ENCODE measurements at places on chromosomes 7 and 10.

GRCh38 chr7:139576179-139576973 is 52.9 kb downstream of the CLEC2L start:
- DNase-seq = no peak

DNA sequence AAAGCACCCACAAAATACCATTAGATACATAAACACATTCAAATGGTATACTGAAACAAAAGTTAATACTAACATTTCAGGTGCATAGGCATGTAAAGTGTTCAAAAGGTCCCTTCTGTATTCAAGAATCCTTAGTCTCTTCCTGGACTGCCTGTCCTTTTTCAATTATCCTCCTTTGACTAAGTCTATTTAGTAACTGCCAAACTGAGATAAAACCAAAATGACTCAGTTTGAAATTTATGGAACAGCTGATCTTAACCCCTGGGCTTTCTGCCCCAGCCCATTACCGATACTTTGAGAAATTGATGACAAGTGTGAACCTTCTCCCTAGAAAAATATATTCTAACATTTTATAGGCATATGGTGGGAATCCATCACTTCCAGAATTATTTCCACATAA is 5.4 kb downstream of the EPC1 start:
- DNase-seq = no peak

GRCh38 chr7:33145156-33145555 is 15.8 kb downstream of the BBS9 start:
- no peak for DNase-seq

DNA sequence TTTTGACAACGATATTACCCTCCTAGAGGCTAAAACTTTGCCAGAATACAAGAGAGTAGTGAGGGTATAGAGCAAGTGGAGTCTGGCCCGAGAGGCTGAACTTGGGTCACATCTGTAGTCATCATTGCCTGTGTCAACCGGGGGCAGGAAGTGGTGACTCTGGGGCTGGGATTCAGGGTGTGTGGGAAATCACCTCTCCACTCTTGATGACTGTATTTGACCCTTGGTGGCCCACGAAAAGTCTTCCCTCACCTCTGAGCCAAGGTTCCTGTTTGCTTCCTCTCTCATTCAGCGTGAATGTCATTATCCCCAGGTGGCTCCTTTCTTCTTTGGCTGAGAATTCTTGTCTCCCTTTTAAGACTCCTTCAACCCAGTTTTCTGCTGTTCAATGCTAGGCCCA is 240.4 kb downstream of the ABCA13 start:
- DNase-seq = no peak

Measured in immature natural killer cell (primary cell).